ENCODE measurements at places on chromosomes 5 and 9.
A peak's percentile ranks its signal among the peaks of the same experiment; 100 is the strongest.

DNA sequence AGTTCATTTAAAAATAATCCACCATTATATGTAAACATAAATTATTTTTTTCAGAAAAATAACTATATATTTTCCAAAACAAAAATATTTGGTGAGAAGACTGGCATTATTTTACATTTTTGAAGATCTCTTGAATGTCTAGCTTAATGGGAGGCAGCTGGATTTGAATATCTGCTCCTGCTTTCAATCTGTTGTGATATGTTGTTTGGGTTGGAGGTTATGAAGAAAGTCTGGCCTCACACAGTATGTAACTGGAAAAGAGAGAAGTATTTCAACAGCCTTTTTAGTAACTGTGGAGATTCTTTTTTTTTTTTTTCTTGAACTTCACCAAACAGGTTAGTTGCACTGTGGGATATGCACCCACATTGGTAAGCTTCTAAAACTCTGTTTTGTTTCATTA, 84.7 kb upstream of the SLIT3 start:
- no peak for DNase-seq

DNA sequence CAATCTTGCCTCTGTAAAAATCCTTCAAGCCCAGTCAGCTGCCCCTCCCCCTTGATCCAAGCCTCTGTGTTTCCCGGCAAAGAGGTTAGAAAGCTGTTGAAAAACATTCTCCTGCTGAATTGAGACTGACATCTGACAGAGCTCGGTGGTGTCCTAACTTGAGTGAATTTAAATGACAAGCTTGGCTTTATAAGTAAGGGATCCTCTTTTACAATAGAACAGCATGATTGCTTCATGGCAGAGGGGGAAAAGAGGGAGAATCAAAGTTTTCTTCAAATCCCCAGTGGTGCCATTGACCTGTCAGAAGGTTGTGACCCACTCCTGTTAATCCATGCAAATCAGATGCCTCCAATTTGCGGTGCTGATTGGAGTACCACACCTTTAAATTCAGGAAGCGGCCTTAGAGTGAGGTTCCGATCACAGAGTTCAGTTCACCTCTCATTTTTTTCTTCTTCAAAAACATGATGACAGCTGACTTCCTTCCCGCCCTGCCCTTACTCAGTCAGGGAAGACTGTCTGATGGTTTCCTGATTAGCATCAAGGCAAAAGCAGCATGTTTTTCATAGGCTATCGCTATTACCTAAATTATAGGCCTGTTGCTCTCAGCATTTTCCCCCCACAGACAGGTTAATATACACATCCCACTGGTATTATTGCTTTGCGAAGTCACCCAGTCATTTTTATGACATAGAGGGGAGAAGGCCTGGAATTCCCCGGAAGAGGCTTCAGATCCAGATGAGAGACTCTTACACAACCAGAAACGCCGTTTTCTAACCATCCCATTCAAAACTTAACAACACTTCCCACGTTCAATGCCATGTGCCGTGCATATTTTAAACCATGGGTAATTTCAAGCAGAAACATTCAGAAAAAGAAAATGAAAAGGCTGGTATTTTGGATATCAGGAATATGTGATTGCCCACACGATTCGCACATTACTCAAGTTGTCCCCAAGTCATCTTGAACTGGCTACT, 141.4 kb downstream of the EBF1 start:
- DNase-seq = peak; percentile 2

DNA sequence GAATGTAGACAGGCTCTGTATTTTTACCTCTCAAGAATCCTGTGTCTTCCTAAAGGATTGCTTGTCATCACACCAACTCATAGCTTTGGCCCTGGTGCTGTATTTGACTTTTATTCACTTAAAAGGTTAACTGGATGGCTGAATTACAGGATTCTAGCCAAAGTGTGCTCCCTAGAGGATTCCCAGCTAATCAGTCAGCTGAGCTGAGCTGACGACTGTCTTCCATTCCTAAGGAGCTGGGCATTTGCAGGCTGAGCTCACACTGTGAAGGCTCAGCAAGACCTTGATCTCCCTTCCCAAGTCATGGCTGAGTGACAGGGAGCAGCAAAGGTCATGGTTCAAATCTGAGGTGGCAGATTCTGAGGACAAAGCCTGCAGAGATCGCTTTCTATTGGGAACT, 59.0 kb upstream of the PALM2AKAP2 start:
- no peak for DNase-seq

DNA sequence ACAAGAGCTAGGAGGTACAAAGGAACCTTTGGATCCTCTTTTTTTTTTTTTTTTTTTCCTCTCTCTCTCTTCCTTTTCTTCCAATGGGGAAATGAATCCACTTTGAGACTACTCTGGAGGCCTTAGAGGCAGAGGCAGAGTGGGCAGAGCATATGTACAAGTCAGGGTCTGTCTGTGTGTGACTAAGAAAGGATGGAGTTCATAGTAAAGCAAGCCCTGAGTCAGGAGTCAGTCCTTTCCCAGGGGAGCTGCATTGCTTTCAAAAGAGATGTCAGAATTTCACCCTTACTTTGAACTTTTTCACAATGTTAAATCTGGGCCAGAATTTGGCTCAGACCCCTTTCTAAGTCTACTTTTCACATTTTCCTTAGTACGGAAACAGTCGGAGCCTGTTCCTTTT, 792.4 kb upstream of the C9orf72 start:
- DNase-seq = no peak

DNA sequence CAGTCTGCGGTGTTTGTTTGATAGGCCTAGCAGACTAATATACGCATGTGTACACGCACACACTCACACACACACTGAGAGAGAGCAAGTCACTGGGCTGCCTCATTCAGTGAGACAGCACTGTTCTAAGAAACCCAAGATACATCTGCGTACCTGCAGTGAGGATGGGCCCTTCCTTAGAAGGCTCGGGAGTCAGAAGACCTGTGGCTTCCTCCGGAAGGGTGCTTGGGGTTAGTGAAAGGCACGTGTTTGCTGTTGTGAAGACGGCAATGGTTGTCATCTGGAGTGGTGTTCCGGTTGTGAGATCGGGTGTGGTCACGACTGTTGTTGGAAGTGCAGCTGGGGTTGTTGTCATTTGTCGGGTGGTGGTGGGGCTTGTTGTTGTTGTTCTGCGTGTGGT, 11.7 kb downstream of the TIMD4 start:
- peak; percentile 2 for DNase-seq

- peak; percentile 43 for DNase-seq
Observed at GRCh38 chr5:176653401-176654385, 6.4 kb downstream of the TSPAN17 start.

Data from T-helper 1 cell (primary cell).